ENCODE measurements at places on chromosomes 12 and 14. TPM values are rescaled to one million over a fixed set of nuclear protein-coding genes. Genes with fewer than 3 reads are reported as not detected.

Gene KLRK1
- 0.12 TPM for total RNA-seq

DNA sequence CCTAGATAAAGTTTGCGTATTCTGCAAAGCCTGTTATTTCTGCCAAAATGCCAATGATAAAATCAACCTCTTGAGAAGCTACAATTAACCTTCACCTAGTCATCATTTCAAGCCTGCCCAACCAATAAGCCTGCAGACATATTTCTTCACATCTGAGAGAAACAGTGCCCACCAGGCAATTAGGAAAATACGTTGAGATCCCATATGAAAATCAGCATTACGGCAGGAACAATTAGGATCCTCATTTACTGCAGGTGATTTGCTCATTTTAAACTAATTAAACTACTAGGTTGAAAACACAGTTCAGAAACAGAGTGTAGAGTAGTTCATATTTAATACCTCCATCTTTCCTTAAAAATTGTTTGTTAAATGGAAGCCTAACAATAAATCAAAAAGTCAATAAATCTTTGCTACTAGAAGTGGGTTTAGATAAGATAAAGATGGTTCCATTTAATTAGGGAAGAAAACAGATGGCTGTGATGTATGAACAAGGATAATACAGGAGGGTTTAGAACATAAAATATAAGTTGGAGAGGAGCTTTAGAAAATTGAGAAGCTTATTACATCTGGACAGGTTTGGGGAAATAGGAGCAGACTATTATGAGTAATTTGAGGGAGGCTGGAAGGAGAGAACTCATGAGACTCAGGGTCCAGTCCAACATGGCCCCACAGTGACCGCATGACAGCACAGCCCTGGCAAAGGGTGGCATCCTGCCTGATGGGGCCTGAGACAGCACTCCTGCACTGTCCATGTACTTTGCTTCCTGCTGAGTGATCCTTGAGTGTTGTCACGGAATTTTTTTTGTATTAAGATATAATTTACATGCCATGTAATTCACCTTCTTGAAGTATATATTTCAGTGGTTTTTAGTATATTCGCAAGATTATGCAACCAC lies 26.9 kb upstream of the PYGL start:
- no peak for DNase-seq

- no peak for DNase-seq
These were observed 161.5 kb upstream of the FRMD6 start for GRCh38 chr14:51490205-51490604.

DNA sequence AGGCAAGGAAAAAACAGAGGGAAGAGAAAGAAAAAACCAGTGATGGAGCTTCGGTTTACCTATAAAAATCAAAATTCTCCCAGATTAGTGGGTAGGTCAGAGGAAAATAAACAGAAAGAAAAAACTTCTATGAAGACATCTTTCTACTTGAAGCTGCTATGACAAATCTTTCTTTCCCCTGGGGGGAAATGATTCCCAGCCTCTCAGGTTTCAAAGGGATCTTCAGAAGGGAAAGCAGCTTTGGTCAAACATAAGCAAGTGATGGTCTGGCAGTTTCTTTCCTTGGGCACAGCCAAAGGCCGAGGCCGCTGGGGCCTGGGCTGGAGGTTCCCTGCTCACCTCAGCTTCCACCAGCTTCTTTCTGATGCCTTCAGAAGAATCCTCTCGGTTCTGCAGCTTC lies 104.5 kb downstream of the PRKAB1 start:
- no peak for DNase-seq

DNA sequence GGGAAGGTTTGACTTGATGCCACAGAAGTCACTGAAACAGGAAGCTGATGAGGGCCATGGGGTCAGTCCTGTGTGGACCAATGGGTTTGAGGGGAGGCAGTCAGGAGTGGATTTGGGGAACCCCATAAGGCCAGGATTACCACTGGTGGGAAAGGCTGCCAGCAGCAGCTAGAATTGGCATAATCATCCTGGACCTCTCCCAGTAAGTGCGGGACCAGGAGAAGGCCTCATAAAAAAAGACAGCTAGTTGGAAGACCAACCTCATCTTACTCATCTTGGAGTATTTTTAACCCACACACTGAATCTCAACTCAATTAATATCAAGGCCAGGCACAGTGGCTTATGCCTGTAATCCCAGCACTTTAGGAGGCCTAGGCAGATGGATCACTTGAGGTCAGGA lies 22.7 kb downstream of the TBX3 start:
- no peak for DNase-seq

DNA sequence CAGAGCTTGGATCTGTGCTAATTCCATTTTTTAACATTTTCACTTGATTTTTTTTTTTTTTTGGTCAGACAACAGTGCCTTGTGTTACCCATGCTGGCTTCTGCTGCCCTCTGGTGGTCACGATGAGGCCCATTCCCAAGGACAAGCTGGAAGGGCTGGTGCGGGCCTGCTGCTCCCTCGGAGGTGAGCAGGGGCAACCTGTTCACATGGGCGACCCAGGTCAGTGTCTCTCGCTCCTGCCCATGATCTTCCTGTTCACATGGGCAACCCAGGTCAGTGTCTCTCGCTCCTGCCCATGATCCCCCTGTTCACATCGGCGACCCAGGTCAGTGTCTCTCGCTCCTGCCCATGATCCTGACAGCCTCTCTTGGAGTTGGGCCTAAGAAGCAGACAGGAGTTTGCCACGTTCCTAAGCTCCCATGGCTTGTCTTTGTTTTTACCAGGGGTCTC lies 59.4 kb downstream of the DGLUCY start:
- peak; percentile 86 for DNase-seq

Gene OXA1L
- 122 TPM for total RNA-seq

DNA sequence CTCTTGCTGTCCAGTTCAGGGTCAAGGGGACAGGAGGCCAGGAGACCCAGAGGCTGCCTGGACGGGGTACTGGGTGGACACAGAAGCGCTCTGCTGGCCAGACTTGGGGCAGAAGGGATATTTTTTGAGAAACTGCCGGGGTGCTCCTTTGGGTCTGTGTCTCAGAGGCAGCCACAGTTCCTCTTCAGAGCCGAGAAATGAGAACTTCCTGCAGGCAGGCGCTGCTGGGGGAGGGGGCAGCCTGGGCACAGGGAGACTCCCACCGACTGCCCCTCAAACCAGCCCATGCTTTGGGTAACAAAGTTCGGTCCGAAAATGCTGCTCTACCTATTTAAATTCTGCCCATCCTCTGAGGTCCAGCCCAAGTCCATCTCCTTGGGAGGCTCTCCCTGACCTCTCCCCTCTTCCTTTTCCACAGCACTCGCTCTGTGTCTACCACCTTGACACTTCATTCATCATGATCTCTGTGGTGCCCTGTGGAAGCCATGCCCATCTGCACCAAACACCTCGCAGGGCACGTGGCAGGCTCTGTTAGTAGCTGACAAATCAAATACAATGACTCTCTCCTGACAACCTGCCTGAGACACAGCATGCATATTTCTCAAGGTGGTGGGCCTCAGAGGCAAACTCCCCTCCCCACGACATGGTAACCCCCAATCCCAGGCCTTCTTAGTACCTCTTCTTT lies 16.4 kb downstream of the HDAC7 start:
- no peak for DNase-seq

Gene IFNG-AS1
- not detected for total RNA-seq

- DNase-seq = no peak
These were observed 18.8 kb upstream of the P2RX4 start for GRCh38 chr12:121191151-121191550.

GRCh38 chr14:95045836-95046430 lies 111.4 kb downstream of the DICER1 start:
- DNase-seq = no peak

GRCh38 chr12:87756721-87757120 lies 272.5 kb downstream of the C12orf50 start:
- DNase-seq = no peak

DNA sequence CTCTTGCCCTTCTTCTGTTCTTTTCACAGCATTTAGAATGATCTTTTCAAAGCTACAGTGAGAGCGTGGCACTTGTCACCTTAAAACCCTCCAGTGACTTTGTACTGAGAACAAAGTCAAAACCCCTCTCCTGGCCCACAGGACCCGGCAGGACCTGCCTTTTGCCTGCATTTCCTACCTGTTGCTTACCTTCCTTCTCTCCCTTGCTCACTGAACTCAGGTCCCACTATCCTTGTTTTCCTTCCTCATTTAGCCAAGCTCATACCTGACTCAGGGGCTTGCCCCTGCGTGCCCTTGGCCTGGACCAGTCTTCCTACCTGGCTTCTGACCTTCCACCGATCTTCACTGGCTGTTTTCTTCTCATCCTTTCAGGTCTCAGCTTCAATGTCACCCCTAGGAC lies 112.3 kb upstream of the PRMT8 start:
- no peak for DNase-seq

Gene UNG
- 45.2 TPM for total RNA-seq

DNA sequence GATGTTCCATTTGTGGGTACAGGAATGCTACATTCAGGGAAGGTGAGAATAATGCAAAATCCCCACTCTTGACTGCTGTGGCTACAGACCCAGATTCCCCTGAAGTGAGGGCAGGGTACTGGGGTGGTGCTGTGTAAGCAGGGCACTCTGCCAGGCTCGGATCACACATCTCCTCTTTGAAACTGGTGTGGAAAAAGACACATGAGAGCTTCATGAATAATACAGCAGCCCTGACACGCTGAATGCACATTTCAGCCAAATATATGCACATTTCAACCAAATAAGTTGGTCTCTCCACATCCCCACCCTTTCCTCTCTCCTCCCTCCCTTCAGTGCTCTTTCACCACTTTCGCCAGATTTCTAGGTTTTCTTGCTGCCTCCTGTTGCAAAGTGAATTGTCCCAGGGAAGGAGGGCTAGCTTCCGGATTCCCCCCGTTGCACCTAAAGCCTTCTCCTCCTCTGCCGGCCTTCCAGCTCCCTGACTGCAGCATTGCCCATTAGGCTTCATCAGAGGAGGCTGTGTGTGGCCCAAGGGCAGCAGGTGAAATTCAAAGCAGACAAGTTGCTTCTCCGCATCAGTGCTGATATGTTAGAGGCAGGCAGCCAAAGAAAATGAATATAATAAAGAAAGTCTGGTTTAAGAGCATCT lies 118.2 kb upstream of the TMCC3 start:
- no peak for DNase-seq

Gene CLEC2A
- total RNA-seq = not detected

DNA sequence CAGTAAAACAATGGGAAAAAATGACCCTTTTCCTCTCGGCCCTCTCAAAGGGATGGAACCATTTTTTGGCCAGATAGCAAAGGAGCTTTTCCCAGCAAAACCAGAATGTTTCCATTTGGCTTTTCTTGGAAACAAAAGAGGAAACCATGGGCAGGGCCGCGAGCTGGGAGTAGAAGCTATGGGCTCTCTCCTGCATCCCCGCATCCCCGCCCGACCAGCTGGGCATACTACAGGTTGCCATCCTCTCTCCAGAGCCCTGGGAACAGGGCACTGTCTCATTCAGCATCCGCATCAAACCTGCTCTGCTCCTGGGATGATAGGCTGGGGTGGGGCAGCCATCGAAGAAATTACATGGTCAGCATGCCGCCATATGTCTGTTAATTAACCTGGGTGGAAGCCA lies 20.9 kb downstream of the CD9 start:
- DNase-seq = no peak

- no peak for DNase-seq
These were observed 58.3 kb downstream of the ATP2A2 start for GRCh38 chr12:110339184-110339952.

Gene SIX1
- not detected for total RNA-seq

Gene ZNF385A
- 1.3 TPM for total RNA-seq

Gene PIANP
- not detected for total RNA-seq

DNA sequence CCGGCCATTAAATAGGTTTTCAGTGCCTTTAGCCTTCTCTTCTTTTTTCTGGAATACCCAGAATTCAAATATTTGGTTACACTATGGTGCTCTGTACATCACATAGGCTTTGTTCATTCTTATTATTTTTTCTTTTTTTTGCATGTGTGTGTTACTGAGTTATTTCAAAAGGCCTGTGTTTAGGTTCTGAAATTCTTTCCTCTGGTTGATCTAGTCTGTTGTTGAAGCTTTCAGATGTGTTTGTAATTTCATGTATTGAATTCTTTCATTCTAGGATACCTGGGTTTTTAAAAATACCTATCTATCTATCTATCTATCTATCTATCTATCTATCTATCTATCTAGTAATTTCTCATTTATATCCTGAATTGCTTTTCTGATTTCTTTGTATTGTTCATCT lies 66.9 kb downstream of the FBXO33 start:
- DNase-seq = no peak

Gene RPGRIP1
- total RNA-seq = not detected

GRCh38 chr14:34110531-34110930 lies 159.7 kb upstream of the EGLN3 start:
- DNase-seq = no peak

DNA sequence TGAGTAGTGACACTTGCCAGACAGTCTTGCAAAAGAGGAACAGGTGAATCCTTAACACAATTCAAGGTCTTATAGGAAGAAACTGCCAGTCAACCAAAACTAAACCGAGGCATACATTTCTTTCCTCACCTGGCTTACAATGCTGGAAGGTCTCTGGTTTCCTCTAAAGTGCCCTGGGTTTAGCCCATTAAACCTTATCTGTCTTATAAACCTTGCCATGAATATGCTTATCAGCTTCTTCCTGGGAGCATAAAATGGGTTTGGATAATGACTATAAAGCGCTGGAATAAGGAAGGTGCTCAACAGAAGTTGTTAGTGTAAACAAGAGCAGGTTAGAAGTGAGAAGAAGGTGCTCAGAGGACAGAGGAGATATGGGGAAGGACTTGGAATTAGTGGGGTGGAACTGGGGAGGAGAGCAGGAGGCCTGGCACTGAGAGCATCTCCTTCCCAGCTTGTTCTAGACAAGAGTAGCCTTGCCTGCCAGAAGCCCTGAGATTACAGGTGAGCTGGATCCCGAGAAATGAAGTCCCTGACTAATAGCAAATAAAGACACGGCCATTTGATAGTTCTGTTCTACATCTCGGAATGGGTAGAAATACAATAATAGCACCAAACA lies 14.1 kb upstream of the GPRC5A start:
- no peak for DNase-seq

DNA sequence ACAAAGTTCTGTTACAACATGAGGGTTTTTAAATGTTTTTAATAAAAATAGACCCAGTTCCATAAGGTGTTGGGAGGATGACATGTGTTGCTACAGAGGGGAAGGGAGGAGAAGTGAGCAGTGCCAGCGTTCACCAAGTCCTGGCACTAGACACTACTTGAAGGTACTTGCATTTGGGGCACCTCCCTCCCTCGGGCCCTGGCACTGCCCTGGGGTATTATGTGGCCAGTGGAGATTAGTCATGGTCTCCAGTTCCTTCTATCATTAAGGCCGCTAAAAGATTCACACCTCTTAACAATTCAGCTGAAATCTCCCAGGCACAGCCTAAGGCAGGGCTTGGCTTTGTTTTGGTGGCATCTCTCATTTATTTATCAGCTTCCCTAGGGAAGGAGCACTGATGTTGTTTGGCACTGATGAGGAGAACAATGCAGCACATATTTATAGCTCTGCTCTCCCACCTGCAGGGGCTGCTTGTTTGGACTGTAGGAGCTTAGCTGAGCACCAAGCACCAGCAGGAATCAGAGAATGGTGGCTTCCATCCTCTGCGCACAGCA lies 155.5 kb upstream of the NTF3 start:
- DNase-seq = no peak

Gene NUDT4
- 41.0 TPM for total RNA-seq

Gene CLEC1A
- not detected for total RNA-seq

Gene SELPLG
- total RNA-seq = 214 TPM

GRCh38 chr12:4951601-4952000 lies 41.9 kb downstream of the KCNA1 start:
- DNase-seq = no peak

GRCh38 chr14:101601606-101602465 lies 40.5 kb downstream of the DIO3 start:
- peak; percentile 5 for DNase-seq

Gene SLC2A14
- 0.19 TPM for total RNA-seq

GRCh38 chr12:22808860-22809259 lies 183.9 kb downstream of the ETNK1 start:
- no peak for DNase-seq

Gene PPP4R4
- 3.7 TPM for total RNA-seq

All from activated CD4-positive, alpha-beta T cell treated with anti-CD3 and anti-CD28 coated beads, Interleukin-2, amount 10 ng/mL, durations not matched to agents 7 days and 5 days (primary cell).